ENCODE measurements at places on chromosomes 12 and 14.

- DNase-seq: no peak
Measured at GRCh38 chr12:112809684-112810083, 18.1 kb downstream of the RPH3A start.

DNA sequence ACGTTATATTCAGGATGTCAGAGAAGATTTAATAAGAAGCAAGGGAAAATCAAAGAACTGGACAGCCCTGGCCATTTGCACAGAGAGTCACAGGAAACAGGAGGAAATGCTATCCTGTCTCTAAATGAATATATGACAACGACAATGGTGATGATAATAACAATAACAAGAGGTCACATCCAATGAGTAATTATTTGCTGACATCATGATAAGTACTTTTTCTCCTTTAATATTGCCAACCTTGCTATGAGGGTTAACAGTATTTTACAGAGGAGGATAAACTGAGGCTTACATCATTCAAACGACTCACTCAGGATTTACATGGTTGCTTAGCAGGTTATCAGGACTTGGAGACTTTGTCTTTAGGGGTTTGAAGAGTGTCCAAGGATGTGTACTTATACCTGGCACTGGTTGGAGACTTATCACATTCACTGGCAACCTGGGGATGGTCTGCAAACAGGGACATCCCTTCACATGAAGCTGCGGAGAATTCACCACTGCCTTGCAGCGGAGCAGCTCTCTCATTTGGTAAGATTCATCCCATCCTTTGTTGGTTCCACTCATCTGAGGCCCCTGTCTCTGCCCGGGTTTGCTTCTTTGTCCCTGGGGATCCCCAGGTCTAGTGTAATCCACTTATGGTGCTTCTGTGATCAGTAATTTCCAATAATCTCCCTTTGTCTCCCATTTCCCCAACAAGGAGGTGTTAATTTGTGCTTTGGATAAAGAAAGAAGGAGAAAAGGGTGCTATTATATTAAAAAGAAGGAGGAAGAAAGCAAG lies 637.8 kb downstream of the BCL11B start:
- no peak for DNase-seq

DNA sequence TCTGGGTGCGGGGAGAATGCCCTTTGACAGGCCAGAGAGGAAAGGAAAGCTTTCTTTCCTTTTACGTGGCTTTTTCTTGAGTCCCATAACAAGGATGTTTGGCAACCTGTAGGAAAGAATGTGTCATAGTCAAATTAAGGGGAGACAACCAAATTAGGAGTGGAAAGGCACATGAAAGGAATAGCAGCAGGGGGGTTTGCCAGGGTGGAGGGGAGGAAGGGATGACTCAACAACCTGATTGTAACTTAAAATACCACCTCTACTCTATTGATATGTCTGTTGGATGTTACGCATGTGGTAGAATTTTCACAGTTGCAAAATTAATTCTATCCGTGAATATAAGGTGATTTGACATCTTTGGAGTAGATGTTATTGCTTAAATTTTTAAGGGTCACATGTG lies 28.5 kb upstream of the MYBPC1 start:
- no peak for DNase-seq

- no peak for DNase-seq
Measured at GRCh38 chr12:988646-989045, 2.4 kb upstream of the ERC1 start.

DNA sequence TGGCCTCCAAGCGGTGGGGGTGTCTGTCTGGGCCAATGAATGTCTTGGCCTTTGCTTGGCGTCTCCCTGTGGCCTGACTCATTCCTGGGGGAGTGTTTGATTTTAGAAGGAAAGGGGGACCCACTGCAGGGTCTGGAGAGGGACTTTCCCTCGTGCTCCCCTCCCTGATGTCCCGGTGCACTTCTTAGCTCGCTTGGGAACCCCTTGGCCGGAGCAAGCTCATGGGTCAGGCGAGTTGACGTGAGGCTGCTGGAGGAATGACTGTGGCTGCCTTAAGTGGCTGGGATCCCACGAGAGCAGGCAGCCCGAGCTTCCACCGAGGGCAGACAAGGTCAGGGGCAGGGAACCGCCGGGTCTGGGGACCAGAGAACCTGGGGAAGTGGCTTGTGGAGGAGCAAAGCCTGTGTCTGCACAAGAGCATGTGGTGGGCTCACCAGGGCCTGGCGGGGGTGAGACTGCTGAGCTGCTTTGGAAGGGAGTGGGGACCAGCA lies 218.4 kb upstream of the C14orf180 start:
- DNase-seq: no peak

DNA sequence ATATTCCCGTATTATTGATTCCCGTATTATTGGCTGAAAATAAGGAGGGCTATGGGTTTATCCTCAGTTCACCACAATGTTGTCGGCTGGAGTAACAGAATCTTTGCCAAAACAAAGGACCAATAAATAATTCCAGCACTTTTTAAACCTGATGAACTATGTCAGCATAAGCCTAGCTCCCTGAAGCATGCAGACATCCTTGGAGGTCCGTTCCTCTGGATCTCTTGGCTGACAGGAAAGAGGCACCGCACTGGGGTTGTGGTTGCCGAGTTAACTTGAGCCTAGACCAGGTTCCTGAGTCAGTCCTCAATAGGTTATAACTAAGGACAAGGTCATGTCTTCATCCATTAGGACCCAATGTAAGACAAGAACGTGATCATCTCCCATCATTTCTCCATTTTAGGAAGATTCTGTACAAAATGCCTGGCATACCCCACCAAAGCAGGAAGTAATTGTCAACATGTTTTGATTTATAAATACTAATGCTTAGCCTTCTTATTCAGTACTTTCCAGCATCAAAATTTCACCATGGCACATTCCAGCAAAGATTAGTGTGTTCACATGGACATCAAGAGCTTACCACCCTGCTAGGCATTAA lies 36.6 kb downstream of the NID2 start:
- no peak for DNase-seq

- no peak for DNase-seq
Measured at GRCh38 chr12:48826209-48826855, 8.0 kb downstream of the CACNB3 start.

GRCh38 chr12:8636581-8636980 lies 23.9 kb upstream of the AICDA start:
- DNase-seq: no peak

DNA sequence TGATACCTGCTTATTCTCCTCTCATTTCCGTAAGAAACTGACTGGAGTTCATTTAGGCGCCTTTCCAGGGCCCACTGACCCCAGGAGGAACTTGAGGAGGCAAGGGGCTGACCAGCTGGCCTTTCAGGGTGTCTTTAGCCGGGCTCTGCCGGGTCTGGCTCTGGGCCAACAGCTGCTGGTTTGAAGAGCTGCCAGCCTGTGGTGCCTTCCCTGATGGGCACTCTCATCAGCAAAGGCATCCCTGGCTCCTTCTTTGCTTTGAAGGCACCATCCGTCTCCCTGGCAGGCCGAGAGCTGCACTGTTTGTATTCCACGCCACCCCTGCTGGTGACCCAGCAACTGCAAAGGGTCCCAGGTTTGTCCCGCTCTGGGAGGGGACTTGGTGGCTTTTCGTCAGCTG lies 42.0 kb downstream of the IQSEC3 start:
- DNase-seq: no peak

DNA sequence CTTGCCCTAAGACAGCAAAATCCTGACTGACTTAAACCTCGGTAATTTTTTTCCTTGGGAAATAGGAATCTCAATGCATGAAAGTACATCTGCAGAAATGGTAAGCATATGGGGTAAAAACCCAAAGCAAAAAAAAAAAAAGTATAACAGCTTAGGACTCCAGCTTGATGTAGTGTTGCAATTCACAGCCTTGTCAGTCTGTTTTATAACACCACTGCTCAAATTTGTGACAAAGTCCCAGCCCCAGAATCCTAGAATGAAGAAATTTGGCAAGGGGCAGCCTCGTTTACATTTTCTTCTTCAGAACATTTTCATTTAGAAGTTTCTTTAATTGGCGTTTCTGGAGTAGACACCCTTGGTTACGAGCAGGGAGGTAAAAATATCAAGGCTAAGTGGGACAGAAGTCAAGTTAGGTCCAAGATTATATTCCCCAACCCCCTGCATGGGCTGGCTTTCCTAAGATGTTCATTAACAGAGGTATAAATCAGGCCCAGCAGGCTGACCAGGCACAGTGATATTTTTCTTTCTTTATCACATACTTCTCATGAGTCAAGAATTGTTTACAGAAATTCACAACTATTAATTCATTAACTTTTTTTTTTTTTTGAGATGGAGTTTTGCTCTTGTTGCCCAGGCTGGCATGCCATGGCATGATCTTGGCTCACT lies 424.0 kb downstream of the RMST start:
- DNase-seq: no peak

DNA sequence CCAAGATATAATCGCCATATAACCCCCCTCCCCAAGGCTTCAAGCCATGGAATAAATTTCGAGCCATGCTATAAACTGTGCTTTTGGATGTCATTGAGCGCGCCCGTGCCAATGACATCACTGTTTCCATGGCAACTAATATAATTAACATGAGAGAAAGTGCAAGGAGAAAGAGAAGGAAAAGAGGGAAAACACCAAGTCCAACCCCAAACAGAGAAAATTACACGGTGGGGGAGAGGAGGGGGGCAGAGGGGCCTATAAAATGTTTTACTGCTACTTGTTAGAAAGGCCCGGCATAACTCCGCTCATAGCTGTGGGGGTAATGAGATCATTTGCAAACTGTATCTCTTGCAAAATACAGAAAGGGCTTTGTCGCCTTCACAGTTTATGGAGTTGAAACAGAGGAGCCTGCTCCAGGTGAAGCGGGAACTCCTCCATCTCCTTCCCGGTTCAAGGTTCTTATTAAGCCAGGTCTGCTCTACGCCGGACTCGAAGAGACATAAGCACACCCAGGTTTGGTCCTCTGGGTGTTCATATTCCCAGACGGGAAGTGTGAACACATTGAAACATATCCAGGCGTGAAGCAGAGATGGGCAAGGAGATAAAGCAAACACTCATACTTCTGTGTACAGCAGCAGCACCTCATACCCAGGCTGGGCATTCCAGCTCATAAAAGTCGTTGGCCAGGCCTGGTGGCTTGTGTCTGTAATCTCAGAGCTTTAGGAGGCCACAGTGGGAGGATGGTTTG lies 99.1 kb upstream of the MAP1LC3B2 start:
- DNase-seq: no peak

GRCh38 chr12:14129611-14130195 lies 148.3 kb upstream of the GRIN2B start:
- no peak for DNase-seq

DNA sequence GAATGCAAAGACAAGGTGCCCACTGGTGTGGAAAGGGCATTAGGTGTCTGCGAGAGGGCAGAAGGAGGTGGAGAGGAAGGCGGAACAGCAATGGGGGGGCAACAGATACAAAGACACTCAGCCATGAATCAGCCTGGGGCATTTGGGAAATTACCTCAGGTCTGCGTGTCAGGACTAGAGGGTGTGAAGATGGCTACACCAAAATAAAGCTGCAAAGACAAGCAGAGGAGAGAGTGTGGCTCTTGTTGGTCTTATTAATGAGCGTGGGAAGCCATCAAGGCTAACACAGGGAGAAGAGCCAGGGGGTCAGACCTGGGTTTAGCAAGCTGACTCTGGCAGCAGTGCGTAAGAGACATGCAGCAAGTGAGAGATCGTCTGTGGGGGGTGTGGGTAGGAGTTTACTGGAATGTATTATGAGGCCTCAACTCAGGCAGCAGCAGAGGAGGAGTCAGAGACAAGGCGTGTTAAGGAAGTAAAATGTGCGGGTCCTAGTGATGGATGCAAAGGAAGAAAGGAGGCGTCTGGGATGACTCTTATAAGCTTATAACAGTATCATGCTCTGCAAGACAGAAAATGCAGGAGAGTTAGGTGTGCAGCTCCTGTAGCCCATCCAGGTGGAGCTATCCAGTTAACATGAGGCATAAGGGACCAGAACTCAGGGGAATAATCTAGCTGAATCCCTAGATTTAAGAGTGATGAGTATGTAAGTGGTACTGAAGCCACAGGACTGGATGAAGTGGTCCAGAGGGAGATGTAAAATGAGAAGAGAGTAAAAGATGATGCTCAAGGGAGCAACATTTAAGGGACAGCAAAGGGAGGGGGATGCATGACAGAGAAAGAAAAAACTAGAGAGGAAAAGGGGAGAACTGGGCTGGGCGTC lies 50.4 kb downstream of the KCNK10 start:
- no peak for DNase-seq

DNA sequence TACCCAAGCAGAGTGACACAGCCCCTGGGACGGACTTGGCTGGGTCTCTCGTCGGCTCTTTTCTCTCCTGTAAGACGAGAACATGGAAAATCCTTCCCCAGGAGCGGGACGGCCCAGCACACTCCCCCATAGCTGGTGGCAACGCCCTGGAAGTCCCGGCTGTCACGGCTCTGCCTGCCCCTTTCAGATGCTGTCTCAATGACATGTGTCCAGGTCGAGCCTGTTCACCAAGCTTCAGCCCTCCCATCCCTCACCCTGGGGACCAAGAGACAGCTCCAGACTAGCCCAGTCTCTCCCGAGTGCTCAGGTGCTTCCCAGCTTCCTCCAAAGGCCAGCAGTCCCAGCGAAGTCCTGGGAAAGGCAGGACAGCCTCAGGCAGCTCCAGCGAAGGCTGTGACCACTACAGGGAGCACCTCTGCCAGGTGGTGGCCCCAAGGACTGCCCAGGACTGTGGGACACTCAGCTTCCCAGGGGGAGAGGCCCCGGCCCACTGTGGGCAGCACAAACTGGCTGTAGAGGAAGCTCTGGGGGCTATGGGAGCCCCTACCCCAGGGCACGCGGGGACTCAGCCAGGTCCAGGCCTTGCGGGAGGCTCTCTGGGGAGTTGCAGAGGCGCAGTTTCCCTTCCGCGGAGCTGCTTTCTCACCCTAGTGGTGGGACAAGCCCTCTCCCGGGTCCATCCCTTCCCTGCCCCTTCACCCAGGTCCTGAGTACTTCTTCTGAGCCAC lies 33.6 kb downstream of the TNFAIP2 start:
- no peak for DNase-seq

DNA sequence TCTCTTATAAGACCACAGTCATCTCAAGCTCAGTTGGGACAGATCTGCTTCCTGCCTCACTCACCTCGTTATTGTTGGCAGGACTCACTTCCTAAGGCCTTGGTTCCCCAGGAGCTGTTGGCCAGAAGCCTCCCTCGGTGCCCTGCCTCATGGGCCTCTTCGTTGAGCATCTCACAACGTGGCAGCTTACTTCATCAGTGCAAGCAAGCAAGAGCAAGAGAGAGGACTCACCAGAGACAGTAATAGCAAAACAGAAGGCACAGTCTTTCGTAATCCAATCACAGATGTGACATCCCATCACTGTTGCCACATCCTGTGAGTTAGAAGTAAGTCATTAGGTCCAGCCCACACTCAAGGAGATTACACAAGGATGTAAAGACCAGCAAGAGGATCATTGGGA lies 5.1 kb upstream of the NUMB start:
- DNase-seq: no peak

DNA sequence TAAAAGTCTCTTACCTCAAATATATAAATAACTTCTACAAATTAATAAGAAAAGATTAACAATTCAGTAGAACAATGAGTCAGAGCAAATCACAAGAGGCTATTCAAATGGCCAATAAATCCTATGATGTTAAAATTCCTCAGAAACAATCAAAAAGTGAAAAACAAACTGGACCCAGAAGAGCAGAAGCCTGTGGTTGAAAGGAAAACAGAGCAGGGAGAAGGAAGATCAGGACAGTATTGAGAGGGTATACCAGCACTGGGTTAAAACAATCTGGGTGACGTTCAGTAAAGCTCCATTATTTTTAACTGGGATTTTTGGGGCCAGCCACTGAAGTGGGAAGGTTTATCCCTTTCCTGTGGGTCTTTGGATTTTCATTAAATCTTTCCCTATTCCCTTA lies 39.7 kb upstream of the PCED1B start:
- no peak for DNase-seq
